ENCODE measurements at places on chromosomes 5 and 9. TPM values are rescaled to one million over a fixed set of nuclear protein-coding genes. Genes with fewer than 3 reads are reported as not detected.

GRCh38 chr9:18260521-18260920 is 213.4 kb upstream of the ADAMTSL1 start:
- H3K4me3 ChIP-seq = no peak overlapping the region
- H3K27ac ChIP-seq = no peak overlapping the region
- DNase-seq = no peak
- no peaks in the 10 kb centered on the region for H3K36me3 ChIP-seq
- no peaks in the 10 kb centered on the region for H3K4me1 ChIP-seq
- no peaks in the 10 kb centered on the region for H3K27me3 ChIP-seq

GRCh38 chr5:149399775-149400174 is 20.7 kb upstream of the IL17B start:
- no peaks in the 10 kb centered on the region for H3K36me3 ChIP-seq
- H3K27ac ChIP-seq = no peak overlapping the region
- no peaks in the 10 kb centered on the region for H3K4me1 ChIP-seq
- no peaks in the 10 kb centered on the region for H3K27me3 ChIP-seq
- H3K4me3 ChIP-seq = no peak overlapping the region

DNA sequence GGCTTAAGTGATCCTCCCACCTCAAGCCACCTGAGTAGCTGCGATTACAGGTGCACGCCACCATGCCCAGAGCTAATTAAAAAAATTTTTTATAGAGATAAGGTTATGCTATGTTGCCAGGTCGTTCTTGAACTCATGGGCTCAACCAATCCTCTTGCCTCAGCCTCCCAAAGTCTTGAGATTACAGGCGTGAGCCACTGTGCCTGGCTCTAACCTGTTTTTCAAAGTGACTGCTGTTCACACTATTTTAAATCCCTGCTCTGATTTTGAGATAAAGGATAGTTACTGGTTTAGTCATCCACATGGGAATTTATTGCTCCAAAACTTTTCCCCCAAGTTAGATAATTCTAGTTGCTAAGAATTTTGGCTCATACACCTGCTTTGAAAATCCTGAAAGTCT is 48.2 kb upstream of the MTMR12 start:
- no peak overlapping the region for H3K4me3 ChIP-seq
- DNase-seq = no peak
- no peak overlapping the region for H3K27ac ChIP-seq
- peaks cover 24% of the 10 kb centered on the region for H3K36me3 ChIP-seq
- H3K4me1 ChIP-seq = no peaks in the 10 kb centered on the region

DNA sequence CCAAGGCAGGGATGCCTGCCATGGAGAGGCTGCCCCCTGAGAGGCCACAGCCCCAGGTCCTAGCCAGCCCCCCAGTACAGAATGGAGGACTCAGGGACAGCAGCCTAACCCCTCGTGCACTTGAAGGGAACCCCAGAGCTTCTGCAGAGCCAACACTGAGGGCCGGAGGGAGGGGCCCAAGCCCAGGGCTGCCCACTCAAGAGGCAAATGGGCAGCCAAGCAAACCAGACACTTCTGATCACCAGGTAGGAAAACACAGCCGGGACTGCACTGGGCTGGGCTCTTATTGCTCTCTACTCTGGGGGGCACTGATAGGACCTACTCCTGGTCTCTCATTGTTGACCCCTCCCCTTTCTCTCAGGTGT is 3.2 kb downstream of the RELL2 start:
- H3K4me3 ChIP-seq = no peak overlapping the region
- no peaks in the 10 kb centered on the region for H3K27me3 ChIP-seq
- H3K36me3 ChIP-seq = peaks cover 2% of the 10 kb centered on the region

- H3K4me3 ChIP-seq = no peak overlapping the region
- H3K4me1 ChIP-seq = peaks cover 82% of the 10 kb centered on the region
- H3K27ac ChIP-seq = no peak overlapping the region
- H3K36me3 ChIP-seq = no peaks in the 10 kb centered on the region
- no peaks in the 10 kb centered on the region for H3K27me3 ChIP-seq
Observed at GRCh38 chr5:133244242-133244641, 192.4 kb downstream of the HSPA4 start.

The GRIN3A gene
- total RNA-seq = not detected
